Right renal pelvis (tissue), 4 donors: ENCODE measurements at places on chromosomes 12 and 14.

- DNase-seq: no peak
Observed at GRCh38 chr12:79453820-79454219, 236.9 kb downstream of the PAWR start.

DNA sequence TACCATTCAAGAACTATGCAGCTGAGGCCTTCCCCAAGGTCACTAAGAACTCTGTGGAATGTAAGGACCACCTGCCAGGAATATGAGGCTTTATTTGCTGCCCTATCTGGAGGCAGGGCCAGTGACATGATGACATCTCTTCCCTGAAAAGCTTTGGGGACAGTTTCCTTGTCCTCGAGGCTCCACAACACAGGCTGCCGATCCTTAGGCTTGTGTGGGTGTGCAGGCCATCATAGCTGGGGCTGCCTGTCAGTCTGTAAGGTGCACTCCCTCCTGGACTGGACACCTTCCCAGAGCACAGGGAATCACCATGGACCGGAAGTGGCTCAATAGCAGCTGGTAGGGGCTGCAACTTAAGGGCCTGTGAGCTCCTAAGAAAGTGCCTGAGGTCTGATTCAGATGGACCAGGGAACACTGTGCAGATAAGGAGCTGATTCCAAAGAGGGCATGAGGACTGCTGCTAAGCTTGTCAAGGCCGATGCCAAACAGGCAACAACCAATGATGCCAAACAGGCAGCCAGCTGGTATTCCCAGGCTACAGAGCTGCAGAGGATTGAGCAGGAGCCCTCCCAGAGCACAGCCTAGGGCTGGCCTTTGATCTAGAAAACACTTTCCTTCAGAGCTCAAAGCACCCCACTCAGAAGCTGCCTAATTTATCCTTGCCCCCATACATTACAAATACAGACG, 84.3 kb downstream of the CRACR2A start:
- no peak for DNase-seq

GRCh38 chr12:125340791-125341190, 275.6 kb downstream of the AACS start:
- DNase-seq: no peak

DNA sequence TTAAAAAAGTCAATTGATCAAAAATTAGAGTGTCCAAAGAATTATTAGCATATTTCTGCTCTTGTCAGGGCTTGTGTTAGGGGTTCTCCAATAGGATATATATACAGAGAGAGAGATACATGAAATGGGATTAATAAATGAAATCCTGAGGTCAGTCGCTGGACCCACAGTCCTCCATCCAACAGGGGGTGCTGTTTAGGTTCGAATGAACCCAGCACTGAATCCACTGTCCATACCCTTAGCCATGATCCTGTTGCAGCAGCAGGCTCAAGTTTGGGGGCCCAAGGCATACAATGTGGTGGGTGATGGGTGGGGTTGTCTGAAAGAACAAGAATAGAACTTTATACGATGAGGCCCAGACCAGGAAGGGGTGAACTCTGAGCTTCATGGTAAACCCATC, 780 bp upstream of the MYO1H start:
- DNase-seq: no peak

DNA sequence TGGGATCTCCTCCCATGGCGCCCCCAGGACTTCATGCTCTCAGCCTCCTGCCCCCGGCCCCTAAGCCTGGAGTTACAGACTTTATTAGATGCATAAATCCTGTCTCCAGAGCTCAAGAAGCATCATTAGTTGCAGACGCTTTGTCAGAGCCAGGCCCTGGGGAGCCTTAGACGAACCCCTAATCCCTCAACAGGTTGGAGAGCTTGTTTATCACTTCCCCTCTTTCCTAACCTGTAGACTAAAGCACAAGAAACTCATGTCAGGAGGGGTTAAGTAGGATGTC, 260 bp upstream of the NPFF start:
- DNase-seq: no peak

DNA sequence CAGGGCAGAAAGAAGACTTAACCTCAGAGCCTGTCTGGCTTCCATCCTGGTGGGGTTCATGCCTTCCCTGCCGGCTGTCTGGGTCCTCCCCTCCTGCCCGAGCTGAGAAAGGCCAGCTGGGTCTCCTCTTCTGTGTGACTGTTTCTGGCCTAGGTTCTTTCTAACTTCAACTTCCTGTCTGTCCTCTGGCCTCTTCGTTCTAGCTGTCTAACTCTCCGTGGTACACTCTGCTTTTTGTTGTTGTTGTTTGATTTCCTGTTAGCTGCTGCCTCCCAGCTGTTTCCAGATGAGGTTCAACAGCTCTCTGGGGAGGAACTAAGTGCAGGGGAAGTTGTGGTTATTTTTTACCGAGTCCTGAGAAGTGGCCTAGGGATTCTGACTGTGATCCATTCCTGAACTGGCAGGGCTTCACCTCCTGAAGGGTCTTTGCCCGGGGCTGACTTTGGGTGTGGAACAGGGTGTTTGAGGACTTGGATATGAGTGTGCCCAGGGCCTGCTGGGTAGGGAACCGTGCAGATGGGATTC, 3.2 kb downstream of the MLXIP start:
- no peak for DNase-seq

DNA sequence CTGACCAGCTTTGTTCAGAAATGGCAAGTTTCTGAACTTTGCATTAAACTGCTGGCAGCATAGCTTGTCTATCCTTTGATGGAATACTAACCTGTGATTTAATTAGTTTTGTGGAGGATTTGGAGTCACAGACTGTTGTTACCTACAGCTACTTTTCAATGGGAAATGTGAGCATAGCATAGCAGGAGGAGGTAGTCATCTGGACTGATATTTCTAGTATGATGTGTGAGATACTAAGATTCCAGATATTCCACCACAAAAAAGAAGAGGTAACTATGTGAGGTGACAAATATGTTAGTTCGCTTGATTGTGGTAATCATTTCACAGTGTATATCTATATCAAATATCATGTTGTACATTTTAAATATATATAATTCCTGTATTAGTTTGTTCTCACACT, 833.0 kb downstream of the SLC6A15 start:
- DNase-seq: no peak

DNA sequence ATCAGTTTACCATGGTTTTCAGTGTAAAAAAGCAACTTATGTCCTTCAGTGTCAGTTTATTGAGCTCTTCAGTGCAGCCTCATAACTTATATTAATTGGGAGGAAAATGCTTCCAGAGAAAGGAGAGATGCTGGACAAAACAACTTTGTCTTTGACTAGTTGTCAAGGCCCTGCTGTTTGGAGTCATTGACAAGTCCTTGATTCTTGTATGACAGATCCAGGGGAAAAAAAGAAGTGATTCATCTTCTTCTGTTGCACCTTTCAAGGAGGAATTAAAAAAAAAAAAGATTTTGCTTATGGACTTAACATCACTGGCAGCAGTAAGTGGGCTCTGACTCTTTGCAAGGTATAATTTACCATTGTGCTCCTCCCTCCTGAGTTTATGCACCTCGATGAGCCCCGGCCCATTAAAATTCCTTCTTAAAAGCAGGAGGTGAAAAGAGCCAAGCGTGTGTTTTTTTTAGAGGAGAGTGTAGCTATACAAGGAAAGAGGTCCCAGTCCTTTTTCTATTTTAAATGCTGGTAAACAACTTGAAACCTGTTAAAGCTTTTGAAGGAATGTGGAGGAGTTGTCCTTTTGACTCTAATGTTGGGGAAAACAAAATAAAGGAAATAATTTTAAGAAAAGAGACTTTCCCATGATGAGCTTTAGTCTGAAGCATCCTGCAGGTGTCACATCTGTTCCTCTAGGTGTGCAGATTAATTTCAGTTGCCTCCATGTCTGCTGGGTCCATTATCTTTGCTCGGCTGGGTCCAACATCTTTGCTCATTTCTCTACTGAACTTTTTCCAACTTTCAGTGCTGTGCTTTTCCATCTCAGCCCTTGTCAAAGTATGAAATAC, 431.6 kb downstream of the RAD51B start:
- DNase-seq: no peak

GRCh38 chr14:92409043-92409442, 86.1 kb downstream of the SLC24A4 start:
- no peak for DNase-seq

DNA sequence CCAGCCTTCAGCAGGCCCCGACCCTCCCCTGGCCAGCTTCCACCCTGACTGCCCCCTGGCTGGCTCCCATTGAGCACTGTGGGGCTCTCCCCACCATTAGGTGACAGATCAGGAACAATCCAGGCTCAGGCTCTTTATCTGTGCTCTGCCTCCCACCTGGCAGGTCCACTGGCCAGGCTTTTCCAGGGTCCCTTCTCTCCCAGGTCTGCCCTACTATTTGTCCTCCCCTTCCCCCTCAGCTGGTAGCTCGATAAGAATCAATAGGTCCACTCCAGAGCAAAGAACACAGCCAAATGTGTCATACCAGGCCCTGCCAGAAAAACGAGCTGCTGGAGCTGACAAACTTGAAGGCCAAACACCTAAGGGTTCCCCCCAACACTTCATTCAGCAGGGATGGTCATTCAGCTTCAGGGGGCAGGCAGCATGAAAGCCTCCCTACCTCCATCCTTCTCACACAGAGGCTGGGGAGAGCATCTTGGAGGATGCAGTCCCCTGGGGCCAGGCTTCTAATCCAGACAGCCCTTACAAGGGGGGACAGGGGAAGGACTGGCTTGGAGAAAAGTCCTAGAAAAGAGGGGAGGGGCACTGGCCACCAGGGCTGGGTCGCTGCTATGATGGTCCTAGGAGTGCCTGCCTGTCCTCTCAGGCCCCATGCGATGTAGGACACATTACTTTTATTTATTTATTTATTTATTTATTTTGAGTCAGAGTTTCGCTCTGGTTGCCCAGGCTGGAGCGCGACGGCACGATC, 1.9 kb upstream of the KRT18 start:
- no peak for DNase-seq

GRCh38 chr12:22625762-22626294, 857 bp downstream of the ETNK1 start:
- peak; percentile 53 for DNase-seq

DNA sequence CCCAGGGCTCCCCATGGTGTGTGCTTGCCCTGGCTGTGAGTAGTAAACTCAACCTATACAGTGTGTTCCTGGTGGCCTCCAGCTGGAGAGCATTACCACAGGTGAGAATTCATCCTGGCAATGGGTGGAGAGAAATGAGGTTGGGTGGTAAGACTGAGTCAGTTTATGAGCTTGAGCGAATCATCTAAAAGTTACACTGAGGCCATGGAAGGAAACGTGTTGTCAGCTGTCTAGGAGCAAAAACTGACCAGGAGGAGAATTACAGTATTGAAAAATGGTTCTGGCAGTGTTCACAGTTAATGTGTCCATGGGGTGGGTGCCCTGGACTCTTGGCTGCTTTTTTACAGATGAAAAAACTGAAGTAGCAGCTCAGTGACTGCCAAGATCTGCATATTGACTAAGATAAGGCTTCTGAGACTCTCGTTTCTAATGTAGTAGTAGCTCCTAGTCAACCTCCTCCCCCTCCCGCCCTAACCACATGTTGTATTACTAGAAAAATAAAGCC, 202.0 kb upstream of the AMIGO2 start:
- DNase-seq: no peak
